ENCODE measurements at places on chromosomes 16 and 17.
A peak's percentile ranks its signal among the peaks of the same experiment; 100 is the strongest.

DNA sequence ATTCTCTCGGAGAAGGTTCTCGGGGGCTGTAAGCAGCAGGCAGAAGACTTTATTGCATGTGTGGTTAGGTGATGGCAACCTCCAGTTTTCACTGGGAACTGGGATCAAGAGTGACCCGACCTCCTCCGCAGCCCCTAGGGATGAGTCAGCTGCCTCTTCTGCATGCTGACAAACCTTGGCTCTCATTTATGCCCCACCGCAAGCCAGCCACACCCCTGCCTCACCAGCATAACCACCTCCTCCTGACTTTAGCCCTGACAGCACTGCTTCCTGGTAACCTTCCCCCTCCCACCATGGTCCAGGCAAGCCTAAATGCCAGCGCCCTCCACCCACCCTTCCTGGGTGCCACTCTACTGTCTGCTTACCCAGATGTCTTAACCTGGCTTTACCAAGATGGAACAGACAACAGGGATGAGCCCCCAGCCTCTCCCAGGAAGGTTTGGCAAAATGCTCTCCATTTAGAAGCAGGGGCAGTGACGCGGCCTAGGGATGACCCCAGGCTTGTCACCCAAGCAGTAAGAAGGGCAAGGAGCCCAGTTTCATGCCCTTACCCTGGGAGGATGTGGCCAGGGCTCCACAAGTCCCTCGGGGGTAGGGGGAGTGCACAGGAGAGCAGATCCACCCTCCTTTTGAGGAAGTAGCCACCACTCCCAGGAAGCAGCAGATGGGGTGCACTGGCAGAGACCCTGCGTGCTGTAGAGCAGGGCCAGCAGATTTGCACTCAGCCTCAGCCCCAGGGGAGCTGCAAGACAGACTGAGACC is 73.5 kb downstream of the GOSR1 start:
- DNase-seq: no peak

- DNase-seq: no peak
Measured at GRCh38 chr17:35087731-35088355, 24.3 kb upstream of the RFFL start.

GRCh38 chr17:32822996-32823395 is 53.9 kb downstream of the MYO1D start:
- no peak for DNase-seq

- no peak for DNase-seq
Measured at GRCh38 chr17:29158488-29159275, 21.5 kb downstream of the MYO18A start.

- no peak for DNase-seq
Measured at GRCh38 chr17:50451943-50452629, 16.6 kb downstream of the CHAD start.

DNA sequence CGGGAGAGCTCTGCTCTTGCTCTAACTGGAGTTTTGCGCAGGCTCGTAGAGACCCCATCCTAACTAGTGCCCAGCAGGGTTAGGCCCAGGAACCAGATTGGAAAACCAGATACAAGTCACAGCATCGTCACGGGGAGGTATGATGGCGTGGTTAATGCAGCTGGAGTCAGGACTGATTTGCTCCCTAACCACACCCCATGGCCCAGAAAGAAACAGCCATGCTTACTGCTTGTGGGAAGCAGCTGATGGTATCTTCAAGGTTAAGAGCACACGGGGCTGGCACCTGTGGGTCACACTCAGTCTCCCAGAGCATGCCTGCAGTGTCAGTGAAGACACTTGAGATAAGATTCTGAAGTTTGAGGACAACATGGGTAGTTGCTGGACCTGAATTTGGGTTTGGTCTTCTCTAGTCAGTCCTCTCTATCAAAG is 60.2 kb downstream of the WIPI1 start:
- no peak for DNase-seq

DNA sequence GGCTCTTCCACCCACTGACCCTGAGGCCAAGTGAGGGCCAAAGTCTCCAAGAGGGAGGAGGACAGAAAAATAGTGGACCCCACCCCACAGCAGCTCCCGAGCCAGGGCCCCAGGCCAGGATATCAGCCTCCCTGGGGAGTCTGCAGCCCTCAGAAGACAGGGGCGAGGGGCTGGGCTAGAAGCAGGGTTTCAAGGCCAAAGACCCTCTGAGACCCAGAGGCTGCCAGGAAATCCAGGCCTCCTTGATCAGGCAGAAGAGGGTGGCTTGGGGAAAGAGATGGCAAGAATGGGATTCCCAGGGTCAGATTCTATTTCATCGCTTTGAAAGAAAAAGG is 156.1 kb downstream of the ZNF423 start:
- no peak for DNase-seq

DNA sequence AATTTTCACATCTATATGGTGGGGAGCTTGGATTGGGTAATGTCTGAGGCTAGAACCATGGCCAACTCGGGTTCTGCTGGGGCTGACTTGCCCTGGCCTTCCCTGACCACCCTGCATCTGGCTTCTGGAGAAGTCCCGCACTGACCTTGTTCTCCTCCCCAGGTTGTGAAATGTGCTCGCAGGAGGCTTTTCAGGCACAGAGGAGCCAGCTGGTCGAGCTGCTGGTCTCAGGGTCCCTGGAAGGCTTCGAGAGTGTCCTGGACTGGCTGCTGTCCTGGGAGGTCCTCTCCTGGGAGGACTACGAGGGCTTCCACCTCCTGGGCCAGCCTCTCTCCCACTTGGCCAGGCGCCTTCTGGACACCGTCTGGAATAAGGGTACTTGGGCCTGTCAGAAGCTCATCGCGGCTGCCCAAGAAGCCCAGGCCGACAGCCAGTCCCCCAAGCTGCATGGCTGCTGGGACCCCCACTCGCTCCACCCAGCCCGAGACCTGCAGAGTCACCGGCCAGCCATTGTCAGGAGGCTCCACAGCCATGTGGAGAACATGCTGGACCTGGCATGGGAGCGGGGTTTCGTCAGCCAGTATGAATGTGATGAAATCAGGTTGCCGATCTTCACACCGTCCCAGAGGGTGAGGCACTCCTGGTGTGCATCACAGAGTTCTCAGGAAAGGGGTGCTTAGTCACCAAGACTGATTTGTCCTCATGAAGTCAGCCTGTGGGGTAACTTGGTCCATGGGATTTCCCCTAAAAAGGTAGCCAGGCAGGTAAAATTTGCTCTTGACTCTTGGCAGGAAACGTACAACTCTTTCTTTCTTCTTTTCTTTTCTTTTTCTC is 6.1 kb downstream of the NOD2 start:
- no peak for DNase-seq

GRCh38 chr16:3520841-3521240 is 20.0 kb downstream of the CLUAP1 start:
- DNase-seq: no peak

DNA sequence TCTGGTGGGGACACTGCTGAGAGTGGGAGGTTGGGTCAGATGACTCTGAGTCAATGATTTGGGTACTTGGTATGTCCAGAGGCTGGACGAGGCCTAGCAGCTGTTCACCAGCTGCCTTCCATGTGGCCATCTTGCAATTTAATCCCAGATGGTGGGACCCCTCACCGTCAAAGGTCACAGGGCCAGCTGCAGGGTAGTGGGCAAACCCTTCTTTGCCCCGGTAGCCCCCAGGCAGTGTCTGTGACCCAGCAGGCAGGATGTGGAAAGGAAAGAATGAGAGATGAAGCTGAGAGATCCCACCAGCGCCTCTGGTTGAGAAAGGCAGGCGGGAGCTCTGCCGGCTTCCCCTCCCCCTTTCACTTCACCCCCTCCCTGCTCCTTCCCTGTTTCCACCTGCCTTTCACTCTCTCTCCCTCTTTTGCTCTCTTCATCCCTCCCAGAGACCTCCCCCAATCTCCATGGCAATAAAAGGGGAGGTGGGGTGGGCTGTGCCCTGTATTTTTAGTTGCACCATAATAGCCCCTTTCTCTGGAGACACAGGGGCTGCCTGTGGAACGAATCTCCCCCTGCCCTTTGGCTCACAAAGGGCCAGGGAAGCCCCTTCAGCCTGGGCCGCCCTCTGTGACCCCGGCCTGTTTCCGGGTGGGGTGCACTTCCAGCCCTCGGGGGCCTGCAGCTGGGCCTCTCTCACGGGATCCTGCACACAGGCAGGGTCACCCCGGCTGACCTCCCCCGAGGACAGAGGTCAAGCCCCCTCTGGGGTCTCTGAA is 20.2 kb downstream of the CDK5RAP3 start:
- DNase-seq: no peak

DNA sequence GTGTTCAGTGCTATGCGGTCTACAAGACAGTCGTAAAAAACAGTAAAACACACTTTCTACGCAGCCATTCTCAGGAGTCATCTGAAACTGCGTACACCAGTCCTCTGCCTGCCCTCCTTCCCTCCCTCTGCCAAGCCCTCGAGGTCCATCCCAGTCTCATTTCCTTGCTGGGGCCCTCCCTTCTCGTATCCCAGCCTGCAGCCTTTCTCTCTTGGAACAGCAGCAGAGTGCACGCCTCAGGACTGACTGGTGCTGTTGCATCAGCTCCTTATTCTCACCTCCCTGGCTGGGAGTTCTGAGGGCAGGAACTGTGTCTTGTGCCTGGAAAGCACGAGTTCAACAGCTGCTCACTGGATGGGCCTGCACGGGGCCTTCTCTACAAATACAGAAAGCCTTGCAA is 12.5 kb downstream of the FAHD1 start:
- DNase-seq: no peak

- DNase-seq: peak; percentile 18
Measured at GRCh38 chr17:51166987-51167931, 1.0 kb downstream of the NME2 start.

DNA sequence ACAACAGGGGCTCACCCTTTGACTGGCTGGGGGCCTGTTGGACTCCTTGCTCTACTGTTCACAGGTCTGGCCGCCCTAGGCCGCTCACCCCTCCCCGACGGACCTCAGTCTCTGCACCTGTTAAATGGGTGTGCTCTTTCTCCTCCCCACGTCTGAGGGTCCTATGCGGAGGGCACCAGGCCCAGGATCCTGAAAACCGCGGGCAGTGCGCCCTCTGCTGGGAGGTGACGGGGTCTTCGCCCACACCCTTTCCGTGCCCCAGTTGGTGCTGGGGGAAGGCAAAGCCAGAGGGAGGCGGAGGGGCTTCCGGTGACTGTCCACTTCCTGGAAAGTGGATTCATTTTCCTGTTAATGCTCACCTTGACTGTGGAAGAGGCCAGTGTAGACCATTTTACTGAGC is 1010.9 kb downstream of the KCNJ18 start:
- DNase-seq: no peak

- DNase-seq: no peak
Measured at GRCh38 chr17:2061441-2061958, 6.6 kb downstream of the HIC1 start.

GRCh38 chr16:102060-102855 is 24.2 kb downstream of the MPG start:
- no peak for DNase-seq

- DNase-seq: no peak
Measured at GRCh38 chr16:74691093-74691855, 9.4 kb downstream of the MLKL start.

GRCh38 chr17:44069974-44070454 is 521 bp upstream of the G6PC3 start:
- DNase-seq: no peak

- DNase-seq: no peak
Measured at GRCh38 chr16:26204138-26204537, 512.4 kb downstream of the HS3ST4 start.

DNA sequence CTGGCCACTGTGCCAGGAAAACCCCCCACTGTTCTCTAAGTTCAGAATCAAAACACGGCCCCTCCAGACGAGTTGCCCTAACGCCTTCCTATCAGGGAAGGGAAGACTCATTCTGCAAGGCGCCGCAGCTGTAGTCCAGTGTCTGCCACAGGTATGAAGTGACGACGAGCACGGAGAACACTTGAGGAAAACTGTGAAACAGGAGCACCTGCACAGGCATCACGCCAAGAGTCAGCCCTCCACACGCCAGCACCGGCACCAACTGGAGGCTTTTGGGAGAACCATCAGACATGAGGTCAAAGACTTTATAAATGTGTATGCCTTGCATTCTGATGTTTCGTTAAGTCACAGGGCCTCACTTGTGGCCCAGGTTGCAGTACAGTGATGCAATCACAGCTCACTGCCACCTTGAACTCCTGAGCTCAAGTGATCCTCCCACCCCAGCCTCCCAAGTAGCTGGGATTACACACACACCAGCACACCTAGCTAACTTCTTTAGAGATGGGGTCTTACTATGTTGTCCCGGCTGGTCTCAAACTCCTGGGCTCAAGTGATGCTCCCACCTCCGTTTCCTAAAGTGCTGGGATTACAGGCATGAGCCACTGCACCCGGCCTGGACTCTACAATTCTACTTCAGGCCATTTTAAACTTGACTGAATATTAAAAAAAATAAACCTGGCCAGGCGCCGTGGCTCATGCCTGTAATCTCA is 22.9 kb downstream of the KLHDC4 start:
- no peak for DNase-seq
